ENCODE measurements at places on chromosomes 3 and 15. TPM values are rescaled to one million over a fixed set of nuclear protein-coding genes. Genes with fewer than 3 reads are reported as not detected.

GRCh38 chr3:132730891-132731580 lies 8.8 kb upstream of the NPHP3 start:
- ATAC-seq, result peak; percentile 50

DNA sequence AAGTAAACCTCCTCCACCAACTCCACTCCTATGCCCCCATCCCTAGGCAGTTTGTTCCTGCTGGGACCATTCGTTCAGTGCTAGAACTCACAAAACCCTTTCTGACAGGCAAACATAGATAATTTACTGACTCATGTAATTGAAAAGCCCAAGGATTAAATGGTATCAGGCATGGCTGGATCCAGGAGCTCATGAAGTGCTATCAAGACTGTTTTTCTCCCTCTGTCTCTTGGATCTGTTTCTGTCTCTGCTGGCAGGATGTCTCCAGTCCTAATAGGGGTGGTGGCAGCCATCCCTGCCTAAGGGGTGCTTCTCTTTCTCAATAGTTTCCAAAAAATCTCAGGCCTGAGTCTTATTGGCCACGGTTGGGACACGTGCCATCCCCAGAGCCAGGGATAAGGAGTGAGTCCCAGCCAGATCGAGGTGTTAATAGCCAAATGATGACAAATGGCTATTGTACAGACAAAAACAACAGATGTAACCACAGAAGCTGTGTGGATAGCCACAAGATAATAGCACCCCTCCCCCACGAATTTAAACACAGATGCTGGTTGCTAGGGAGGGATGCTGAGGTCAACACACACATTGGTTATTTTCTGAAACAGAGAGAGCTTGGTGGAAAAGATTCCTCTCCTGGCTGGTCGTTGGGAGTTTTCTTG lies 168.6 kb downstream of the SHQ1 start:
- no peak for ATAC-seq

- no peak for ATAC-seq
These were observed 455.8 kb downstream of the GABRG3 start for GRCh38 chr15:27426805-27427204.

GRCh38 chr15:96561593-96561992 lies 231.1 kb downstream of the NR2F2 start:
- no peak for ATAC-seq

Gene GOLGA8S
- 0.24 TPM for total RNA-seq

- no peak for ATAC-seq
These were observed 232.3 kb downstream of the TLE3 start for GRCh38 chr15:69865369-69865768.

Gene CCDC9B
- 21.3 TPM for total RNA-seq

- ATAC-seq, result peak; percentile 68
These were observed 908 bp upstream of the RARB start for GRCh38 chr3:25427155-25427554.

- ATAC-seq, result no peak
These were observed 2.8 kb downstream of the FNDC3B start for GRCh38 chr3:172042136-172042662.

DNA sequence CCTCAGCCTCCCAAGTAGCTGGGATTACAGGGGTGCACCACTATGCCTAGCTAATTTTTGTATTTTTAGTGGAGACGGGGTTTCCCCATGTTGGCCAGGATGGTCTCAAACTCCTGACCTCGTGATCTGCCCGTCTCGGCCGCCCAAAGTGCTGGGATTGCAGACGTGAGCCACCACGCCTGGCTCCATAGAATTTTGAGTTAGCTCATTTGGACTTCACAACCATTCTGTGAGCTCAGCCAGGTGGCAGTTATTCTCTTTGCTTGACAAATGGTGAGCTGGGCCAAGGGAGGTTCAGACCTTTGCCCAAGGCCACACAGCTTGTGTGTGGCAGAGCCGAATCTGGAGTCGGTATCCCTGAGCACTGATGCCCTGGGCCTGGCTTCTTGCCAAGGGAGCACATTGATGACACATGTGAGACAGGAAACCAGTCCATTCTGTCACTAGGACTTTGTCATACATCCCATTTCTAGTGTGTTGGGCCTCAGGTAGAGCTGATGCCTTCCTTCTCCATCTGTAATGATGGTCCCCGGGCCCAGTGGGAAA lies 17.6 kb downstream of the PODXL2 start:
- no peak for ATAC-seq

Gene NOX5
- 0.44 TPM for total RNA-seq

DNA sequence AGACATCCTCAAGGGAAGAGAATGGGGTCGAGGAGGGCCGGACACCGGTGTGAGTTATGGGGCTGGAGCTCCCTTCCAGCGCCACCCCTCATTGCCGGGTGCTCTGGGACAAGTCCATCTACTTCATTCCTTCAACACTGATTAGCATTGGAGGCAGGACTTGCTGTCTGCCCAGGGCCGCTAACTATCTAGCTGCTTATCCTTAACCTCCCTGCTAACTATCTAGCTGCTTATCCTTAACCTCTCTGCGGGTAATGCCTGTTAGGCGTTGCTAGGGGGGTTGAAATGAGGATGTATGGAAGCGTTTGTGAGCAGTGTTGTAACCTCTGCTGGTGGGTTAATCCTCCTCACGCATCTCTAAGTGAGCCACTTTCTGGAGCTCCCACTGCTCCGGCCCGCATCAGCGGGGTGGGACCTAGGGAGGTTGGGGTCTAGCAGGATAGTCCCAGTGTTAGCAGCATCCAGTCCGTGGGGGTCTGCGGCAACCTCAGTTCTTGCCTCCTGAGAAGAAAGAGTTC lies 10.9 kb upstream of the CHAC1 start:
- peak; percentile 3 for ATAC-seq

GRCh38 chr3:15933439-15934139 lies 135.8 kb upstream of the ANKRD28 start:
- ATAC-seq, result no peak

Measured in esophagus mucosa (tissue), 1 donor.